Activated T-helper 1 cell treated with Interleukin-2 at 50 U/mL for 16 hours (primary cell): ENCODE measurements at places on chromosomes 1 and 21.

- no peak for DNase-seq
Observed at GRCh38 chr1:55640708-55641473, 425.7 kb upstream of the USP24 start.

DNA sequence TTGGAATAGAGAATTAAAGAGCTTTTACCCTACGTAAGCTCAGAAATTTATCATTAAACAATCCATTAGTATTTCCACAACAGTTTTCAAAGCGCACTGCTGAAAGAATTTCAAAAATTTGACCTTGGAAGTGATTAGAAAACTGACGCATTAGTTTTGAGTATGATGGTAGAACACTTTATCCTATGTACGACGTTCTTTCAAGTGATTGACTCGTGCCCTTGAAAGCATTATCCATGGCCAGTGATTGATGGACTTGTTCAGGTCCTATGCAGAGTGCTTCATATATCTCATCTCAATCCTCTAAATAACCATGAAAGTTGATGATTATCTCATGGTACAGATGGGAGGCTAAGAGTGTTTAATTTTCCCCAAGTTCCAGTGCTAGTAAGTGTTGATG lies 697.2 kb downstream of the USP25 start:
- DNase-seq, result no peak

DNA sequence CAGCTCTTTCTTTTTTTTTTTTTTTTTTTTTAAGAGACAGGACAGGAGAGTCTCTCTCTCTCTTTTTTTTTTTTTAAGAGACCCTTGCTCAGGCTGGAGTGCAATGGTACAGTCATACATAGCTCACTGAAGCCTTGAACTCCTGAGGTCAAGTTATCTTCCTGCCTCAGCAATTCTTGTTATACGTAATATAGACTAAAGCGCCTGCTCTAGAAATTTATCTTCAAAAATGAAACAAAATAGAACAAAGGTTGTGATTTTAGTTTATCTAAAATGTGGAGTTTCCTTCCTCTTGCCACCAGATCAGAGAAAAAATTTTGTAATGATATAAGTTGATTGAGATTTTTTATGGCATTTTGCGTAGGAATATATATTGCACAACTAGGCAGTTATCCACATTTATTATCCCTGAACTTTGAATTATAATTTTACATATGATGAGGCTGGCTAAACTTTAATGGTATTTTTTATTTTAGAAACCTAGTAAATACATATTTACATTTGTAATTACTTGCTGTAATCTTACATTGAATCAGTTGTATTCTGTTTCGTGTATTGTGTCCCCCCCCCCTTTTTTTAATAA lies 44.2 kb downstream of the MTF2 start:
- no peak for DNase-seq

DNA sequence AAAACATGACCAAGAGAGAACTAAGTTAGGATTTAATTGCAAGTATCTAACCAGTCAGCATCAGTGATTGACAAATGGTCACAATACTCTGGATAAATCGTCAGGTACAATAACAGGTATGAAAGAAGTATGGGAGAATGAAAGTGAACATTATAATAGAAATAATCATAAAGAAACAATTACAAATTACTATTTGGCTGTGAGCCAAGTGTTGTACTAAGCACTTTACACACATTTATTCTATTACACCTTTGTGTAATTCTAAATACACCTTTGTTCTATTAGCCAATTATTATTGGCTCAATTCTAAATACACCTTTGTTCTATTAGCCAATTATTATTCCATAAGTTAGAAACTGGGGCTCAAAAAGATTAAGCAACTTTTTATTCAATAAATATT lies 114.7 kb downstream of the KCNH1 start:
- no peak for DNase-seq

DNA sequence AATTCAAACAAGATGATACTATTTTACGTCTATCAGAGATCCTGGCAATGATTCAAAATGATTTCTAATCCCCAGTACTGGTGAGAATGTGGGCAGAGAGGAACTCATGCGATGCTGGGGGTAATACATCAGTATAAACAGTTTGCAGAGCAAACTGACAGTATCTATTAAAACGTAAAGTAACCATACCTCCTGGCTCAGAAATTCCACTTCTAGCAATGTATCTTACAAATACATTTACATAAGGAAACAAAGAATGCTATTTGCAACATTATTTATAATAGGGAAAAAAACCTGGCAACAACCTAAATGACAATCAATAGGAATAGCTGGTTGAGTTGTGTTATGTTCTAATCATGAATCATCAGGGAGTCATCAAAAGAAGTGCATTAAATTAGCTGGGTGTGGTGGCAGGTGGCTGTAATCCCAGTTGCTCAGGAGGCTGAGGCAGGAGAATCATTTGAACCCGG lies 15.9 kb downstream of the RCAN1 start:
- DNase-seq, result no peak

GRCh38 chr1:193299038-193299437 lies 112.6 kb upstream of the B3GALT2 start:
- no peak for DNase-seq

GRCh38 chr1:225877580-225877979 lies 4.6 kb downstream of the TMEM63A start:
- no peak for DNase-seq

DNA sequence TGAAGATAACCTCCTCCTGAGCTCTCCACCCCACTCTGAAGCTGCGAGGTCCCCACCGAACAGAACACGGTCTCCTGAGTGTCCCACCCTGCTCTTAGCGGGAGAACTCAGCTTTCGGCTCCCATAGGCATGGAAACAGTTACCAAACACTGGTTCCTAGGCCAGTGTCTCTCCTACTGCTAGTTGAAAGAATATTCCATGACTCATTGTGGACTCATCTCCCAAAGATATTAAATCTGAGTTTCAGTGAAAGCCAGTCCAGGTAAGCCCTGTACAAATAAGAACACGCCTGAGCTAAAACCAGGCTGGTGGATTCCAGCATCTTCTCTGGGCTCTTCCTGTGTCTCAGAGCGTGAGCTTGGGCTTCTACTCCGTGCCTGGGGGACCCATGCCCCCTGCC lies 107.5 kb upstream of the CLDN14 start:
- no peak for DNase-seq

DNA sequence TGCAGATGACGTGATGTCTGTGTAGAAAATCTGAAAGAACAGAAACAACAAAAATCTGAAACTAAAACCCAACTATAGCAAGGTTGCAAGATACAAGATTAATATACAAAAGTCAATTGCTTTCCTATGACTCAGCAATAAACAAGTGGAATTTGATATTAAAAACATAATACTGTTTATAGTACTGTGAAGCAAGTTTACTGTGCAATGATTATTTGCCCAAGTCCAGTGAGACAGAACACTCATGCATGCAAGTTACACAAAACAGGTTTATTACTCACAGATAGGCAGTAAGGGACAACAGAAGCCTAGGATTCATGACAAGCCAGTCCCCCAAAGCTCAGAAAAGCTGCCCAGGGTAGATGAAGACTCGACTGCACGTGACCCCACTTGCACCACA lies 62.4 kb upstream of the RAB4A start:
- DNase-seq, result no peak

GRCh38 chr1:235074523-235075047 lies 54.1 kb downstream of the TOMM20 start:
- no peak for DNase-seq

DNA sequence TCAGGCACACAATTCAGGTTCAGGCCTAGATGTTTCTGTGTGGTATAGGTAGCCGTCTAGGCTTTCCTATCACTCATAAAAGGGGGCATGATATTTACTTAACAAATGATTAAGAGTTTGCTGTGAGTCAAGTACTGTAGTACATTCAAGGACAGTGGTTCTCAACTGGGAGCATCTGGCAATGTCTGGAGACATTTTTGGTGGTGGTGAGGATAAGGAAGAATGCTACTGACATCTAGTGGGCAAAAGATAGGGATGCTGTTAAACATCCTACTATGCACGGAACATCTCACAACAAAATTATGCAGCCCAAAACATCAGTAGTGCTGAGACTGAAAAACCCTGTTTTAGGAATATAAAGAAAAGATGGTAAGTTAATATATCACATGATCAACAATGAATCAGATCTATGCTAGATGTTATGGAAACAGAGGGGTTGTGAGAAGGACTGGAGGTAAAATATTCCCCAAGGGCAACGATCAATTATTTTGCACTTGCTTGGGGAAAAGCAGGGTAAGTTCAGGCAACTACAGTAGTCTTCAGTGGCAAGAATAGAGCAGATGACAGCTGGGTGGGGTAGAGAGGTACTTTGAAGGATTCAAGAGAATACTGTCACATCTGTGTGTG lies 4.9 kb downstream of the DNTTIP2 start:
- DNase-seq, result no peak

- no peak for DNase-seq
Observed at GRCh38 chr1:6220236-6220635, 14.3 kb downstream of the RNF207 start.

GRCh38 chr1:54357967-54358366 lies 48.2 kb downstream of the SSBP3 start:
- DNase-seq, result no peak

DNA sequence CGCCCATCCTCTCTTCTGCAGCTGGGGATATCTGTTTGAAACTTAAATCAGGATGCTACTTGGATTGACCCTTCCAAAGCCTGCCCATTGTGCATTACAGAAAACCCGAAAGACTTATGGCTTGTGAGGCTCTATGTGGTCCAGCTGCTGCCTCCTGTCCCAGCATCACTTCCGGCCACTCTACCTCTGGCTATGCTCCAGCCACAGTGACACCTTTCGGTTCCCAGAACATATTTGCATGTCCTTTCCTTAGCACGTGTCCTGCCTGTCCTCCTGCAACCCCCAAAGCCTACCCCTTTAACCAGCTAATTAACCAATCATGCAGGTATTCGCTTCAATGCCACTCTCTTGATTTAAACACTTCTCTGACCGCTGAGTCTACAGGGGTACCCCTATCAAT lies 167.6 kb downstream of the PRDM2 start:
- no peak for DNase-seq

- DNase-seq, result no peak
Observed at GRCh38 chr1:210669951-210670350, 341.2 kb downstream of the HHAT start.

GRCh38 chr1:172429331-172430127 lies 9.0 kb downstream of the C1orf105 start:
- DNase-seq, result no peak

- no peak for DNase-seq
Observed at GRCh38 chr21:37155186-37155585, 82.1 kb downstream of the TTC3 start.

GRCh38 chr1:204373911-204374310 lies 14.2 kb upstream of the PLEKHA6 start:
- no peak for DNase-seq

- DNase-seq, result no peak
Observed at GRCh38 chr1:175182201-175182746, 10.3 kb downstream of the KIAA0040 start.

DNA sequence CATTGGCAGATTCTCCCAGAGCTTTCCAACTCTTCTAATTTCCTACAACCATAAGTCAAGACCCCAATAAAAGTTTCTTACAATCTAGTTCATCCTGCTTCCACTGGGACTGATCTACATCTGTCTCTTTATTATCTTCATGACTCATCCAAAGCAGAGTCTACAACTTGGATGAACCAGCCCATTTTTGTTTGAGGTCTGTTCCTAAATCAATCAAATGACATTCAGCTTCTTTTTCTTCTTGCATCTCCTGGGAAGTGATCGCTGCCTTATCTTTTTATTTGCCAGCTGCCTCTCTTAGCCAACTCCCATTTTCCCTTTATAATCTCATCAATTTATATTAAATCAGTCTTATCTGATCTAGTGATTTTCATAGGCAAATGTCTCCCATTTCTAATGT lies 105.6 kb downstream of the ERG start:
- no peak for DNase-seq

- no peak for DNase-seq
Observed at GRCh38 chr1:111624382-111624781, 4.8 kb downstream of the RAP1A start.

- no peak for DNase-seq
Observed at GRCh38 chr1:154199563-154199879, 6.6 kb downstream of the CFAP141 start.

- no peak for DNase-seq
Observed at GRCh38 chr1:153663211-153663610, 4.7 kb downstream of the SNAPIN start.

DNA sequence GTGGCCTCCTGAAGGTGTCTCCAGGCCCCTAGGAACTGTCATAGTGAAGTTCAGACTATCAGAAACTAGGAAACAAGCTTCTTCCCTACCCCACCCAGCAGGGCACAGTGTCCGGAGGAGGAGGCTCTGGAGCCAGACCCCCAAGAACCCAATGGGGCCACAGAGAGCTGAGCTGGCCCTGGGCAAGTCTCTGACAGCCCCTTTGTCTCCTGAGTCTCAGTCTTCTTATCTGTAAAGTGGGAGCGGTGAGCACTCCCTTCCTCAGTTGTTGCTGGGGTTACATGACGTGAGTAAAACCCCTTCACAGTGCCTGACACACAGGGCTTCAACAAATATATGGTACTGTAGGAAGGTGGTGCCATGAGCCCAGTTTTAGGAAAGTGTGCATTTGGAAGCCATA lies 675.8 kb downstream of the MATN1 start:
- DNase-seq, result no peak

GRCh38 chr1:75233302-75233929 lies 99.2 kb downstream of the LHX8 start:
- no peak for DNase-seq

DNA sequence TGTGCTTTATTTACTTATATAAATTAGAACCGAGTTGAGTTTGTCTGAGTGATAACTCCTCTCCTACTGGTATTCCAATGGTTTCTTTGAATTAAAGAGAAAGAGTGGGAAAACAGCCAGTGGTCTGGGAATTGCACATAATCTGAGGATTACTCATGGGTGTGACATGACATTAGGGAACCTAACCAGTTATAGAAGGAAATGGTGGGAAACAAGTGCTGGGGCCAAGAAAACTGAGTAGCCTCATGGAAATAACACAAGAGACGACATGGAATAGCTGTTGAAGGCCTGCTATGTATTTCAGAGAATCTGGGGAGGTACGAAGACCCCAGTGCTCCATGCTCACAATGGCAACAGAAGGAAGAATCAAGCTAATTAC lies 41.8 kb upstream of the LRRC52 start:
- no peak for DNase-seq

- no peak for DNase-seq
Observed at GRCh38 chr1:231177226-231177625, 15.4 kb downstream of the TRIM67 start.

GRCh38 chr1:7868070-7868780 lies 15.4 kb upstream of the UTS2 start:
- DNase-seq, result no peak

GRCh38 chr1:53967409-53968124 lies 21.4 kb downstream of the LRRC42 start:
- no peak for DNase-seq
